NCI-H748 treated with DMSO at 0.1 percent for 48 hours (cell line): ENCODE measurements at places on chromosomes 6 and 20.

GRCh38 chr6:165571721-165572132 is 91.3 kb downstream of the PDE10A start:
- DNase-seq, result no peak

GRCh38 chr6:152435816-152436215 is 201.3 kb downstream of the SYNE1 start:
- no peak for DNase-seq

DNA sequence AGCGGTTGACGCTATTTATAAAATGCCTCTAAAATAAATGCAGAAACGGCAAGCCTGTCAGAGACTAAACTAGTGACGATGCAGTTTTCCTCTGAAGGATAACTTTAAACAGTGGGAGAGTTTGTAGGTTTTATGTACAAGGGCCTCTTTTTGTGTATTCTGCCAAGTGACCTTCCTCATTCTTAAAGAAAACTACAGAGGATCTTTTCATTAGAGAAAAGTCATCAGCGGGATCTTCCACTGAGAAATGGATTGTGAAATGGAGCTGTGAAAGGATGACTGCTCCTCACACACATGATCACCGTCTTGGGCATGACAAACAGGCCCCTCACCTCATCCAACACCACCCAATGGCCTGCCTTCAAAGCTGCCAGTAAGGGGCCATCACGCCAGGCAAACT is 89.0 kb upstream of the LYRM2 start:
- DNase-seq, result no peak

DNA sequence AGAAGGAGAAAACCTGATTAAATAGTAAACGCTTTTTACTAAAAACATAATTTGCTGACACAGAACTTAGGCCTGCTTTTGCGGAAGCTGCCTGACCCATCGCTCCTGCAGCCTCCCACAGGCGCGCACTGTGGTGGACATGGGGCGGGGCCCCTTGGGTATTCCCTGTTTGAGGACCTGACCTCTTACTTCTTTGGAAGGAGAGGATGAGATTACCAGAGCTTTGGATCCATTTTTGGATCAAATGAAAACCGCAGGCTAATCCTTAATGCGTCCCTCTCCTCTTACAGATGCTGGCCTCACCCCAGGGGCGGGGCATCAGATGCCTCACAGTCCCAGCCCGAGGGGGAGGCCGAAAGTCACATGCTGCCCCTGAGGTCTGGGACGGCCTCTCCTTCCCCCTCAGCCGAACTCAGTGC is 151.0 kb downstream of the SCML4 start:
- DNase-seq, result no peak

DNA sequence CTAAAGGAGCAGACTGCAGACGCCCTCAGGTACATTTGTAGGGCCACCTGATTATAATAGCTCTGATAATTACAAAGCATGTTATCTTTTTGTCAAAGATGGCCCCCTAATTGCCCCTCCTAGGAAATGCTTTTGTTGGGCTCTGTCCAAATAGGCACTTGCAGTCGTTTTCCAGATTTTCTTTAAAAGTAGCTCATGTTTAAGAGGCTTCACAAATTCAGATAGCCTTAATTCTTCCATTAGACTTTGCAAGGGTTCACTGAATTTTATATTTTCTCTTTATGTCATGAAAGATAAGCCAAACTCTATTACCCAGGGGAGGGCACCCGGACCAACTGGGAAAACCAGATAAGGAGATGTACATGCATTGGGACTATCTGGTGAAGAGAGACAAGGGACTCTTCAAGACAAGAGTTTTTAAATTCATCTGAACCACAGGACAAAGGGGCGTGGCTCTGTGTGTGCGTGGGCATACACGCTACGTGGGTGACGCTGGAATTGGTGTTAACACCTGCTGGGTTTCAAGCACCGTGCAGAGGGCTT is 95.6 kb downstream of the TOX2 start:
- DNase-seq, result peak; percentile 66

DNA sequence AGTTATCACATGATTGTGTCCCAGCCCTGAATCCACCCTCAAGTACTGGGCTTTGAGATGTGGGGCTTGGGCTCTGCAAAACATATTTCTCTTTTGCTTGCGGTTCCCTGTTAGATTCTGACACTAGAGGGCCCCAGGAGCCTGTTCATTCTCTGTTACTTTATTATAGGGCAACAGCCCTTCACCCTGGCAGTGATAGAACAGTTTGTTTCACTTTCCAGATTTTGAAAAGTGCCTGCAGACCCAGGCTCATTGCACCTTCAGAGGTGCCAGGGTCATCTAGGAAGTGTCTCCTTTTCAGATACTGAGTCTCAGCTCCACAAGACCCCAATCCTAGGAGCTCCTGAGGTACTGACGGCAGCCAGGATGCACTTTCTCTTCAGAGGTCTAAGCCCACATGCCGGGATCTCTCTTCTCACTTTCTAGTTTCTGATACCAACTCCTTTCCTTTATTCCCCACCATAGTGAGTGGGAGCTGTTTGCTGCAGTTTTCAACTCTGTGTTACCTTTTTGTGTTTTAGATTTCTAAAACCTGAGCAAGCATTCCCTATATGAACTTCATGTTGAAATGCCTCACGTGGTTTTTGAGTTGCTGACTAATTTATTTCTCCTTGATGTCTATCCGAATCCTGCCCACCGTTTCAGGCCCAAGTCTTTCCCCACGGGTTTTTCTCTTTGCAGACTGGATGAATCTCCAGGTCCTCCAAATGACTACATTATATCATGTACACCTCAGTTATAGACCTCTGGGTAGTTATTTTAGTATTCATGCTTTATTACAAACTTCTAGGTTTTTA is 10.9 kb downstream of the ABT1 start:
- DNase-seq, result peak; percentile 84

DNA sequence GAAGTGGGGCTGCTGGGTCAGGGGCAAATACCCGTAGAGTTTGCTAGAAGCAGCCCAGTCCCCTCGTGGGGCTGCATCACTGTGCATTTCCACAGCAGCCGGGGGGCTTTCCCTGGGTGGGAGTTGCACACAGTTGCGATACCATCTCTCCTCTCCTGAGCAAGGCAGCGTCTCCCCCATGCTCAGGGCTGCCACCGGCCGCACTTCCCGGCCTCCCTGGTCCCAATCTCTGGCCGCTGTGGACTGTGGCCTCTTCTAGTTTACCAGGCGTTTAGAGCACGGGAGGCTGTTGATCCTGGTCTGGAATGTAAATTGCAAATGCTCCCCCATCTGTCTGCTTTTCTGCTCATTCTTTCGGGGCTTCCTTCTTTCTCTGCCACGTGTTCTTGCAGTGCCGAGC is 31.1 kb downstream of the OSBPL2 start:
- DNase-seq, result no peak

DNA sequence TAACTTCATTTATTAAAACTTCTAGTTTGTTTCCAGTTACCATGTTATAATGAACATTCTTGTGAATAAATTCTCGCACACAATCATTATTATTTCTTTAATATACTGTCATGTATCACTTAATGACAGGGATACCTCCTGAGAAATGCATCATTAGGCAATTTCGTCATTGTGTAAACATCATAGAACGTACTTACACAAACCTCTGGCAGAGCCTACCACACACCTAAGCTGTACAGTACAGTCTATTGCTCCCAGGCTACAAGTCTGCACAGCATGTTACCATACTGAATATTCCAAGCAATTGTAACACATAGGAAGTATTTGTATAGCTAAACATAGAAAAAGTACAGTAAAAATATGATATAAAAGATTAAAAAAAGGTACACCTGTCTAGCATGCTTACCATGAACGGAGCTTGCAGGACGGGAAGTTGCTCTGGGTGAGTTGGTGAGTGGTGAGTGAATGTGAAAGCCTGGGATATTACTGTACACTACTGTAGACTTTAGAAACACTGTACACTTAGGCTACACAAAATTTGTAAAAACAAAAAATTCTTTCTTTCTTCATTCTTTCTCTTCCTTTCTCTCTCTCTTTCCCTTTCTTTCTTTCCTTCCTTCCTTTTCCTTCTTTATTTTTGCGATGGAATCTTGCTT is 268.2 kb upstream of the SOX4 start:
- DNase-seq, result peak; percentile 72

- DNase-seq, result no peak
These were observed 18.7 kb downstream of the PTPN1 start for GRCh38 chr20:50528804-50529351.

DNA sequence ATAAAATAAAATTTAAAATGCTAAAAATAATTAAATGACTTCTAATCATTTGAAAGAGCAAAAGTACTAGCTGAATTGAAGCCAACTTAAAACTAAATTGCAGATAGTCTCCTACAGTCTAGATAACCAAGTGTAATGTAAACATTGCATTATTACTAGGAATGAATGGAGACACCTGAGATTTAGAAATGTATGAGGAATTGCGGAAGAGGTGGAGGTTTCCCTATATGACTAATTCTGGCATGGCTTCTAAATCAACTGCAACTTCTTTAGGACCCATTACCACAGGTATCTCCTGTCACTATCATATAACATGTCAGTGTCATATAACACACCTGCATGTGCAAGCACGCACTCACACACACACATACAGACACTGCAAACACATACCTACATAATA is 13.2 kb upstream of the GPR6 start:
- DNase-seq, result no peak

DNA sequence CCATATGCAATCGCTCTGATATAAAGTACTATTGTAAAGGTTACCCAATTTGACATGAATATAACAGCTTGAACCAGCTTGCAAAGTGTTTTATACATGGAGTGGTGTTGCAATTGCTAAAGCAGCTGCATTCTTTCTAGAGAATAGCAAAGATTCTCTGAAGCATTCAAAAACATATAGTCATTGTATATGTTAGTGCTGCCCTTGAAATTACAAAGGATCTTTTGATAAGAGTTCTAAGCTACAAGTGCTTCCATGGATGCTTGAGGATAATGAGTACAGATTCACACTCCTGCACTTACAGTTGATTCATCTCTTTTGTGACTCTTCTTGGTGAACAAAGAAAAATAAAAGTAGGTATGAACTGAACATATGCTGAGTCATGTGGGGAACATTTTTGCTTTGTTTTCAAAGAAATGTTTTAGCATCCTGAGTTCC is 175.7 kb downstream of the ALDH8A1 start:
- DNase-seq, result no peak

DNA sequence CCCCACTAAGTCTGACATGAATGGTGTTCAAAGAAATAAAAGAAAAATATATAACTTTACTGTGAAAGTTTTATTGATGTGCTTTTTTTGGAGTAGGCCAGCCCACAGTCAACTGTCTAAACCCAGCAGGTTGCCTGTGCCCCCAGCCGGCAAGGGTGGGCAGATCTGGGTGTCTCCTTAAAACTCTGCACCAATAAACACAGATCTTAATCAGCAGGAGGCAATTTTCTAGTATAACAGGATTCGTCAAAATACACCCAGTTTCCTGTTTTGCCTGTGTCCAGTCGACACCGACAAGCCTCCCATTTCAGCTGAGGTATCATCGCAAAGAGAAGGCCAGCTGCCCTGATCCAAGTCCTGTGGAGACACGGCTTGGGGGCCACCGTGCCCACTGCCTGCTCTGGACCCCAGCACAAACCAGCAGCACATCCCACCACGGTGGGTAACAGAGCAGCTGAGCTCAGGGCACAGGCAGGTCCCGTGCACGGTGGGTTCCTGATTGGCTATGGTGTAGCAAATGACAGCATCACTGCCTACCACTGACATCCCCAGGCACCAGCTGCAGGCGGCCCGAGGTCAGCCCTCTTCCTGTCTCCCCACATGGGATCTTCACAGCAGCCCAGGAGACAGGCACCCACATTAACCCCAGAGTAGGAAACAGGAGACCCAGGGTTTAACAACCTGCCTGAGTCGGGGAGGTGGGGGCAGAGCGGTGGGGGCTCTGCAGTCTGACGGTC is 15.7 kb downstream of the BMP7 start:
- DNase-seq, result no peak

DNA sequence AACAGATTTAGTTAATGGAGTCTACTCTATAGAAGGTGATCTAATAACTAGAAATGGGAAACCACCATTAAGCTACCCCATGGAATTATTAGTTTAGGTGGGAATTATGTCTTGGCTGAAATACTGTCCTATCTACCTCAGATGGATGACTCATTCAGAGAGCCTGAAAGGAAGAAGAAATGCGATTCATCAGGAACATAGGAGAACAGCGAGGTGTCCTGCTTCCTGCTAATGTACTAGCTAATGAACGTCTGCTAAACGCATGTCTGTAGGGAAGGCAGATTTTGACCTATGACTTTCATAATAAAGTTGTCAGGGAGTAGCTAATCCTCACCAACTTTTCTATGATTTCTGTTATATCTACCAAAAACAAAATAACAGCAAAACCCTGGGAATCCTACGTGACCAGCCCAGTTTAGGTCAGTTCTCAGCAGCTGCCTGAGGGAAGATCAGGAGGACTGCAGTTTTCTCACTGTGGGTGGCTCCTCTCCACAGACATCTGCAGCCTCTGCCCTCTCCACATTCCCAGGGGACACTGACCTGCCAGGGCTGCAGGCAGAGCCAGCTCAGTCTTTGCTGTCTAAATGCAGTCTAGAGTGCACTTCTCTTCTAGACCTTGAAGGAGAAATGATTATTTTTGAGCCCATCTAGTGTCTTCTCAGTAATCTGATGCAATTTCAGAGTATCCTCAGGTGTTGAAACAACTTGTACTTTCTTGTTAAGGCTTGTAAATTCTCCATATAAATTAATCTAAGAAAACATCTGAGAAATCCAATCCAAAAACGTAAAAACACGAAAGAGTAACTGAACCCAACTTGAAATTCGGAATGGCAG is 18.1 kb upstream of the SFT2D1 start:
- no peak for DNase-seq

GRCh38 chr6:154314084-154314483 is 42.5 kb downstream of the IPCEF1 start:
- DNase-seq, result no peak

GRCh38 chr20:46631874-46632446 is 19.3 kb downstream of the SLC13A3 start:
- no peak for DNase-seq

- DNase-seq, result no peak
These were observed 7.4 kb downstream of the CPNE1 start for GRCh38 chr20:35657271-35657670.

DNA sequence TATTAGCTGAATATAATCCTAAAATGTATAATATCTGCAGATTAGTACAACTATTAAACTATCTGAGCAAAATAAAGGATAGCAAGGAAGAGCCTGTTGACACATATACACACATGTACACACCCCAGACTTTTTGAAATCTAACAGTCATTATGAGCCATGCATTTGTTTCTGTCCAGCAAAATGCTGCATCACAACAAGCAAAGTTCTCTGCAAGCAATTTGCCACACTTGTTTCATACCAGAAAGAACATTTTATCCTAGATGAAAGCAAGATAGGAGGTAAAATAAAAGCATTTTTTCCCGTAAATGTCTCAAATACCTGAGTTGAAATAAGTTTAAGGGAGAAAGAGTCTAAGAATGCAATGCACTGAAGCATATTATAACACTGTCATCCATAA is 145.2 kb downstream of the COL21A1 start:
- DNase-seq, result no peak
